ENCODE measurements at places on chromosomes 2 and 18.

GRCh38 chr18:39441648-39442047 lies 1876.0 kb upstream of the CELF4 start:
- DNase-seq, result no peak

- DNase-seq, result no peak
Measured at GRCh38 chr2:41716497-41716896, 331.3 kb upstream of the PKDCC start.

DNA sequence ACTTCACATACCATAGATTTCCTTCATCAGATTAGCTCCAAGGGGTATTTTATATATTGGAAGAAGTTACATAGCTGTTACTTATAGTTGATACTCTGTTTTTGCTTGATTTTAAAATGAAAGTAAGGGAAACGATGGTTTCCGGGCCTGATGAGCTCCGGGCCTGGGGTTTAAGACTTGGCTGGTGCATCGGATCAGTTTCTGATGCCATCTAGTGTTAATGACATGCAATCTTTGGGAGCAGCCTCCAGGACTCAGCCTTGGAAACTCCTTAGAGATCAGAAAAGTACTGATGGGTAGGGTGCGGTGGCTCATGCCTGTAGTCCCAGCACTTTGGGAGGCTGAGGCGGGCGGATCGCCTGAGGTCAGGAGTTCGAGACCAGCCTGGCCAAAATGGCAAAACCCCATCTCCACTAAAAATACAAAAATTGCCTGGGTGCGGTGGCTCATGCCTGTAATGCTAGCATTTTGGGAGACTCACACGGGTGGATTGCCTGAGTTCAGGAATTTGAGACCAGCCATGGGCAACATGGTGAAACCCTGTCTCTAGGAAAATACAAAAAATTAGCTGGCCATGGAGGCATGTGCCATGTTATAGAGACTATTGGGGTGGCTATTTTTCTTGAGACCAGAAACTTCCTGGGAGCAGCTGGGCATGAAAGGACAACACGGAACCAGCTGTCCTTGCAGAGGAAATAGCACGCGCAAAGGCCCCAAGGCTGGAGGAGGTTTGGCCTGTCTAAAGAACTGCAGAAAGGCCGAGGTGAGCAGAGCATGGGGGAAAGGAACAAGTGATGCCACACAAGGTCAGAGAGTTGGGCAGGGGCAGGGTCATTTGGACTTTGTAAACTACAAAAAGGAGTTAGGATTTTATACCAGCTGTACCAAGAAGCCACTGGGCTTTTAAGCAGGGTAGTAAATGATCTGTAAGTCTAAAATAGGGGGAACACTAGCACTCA lies 46.9 kb upstream of the CNOT11 start:
- DNase-seq, result peak; percentile 23

DNA sequence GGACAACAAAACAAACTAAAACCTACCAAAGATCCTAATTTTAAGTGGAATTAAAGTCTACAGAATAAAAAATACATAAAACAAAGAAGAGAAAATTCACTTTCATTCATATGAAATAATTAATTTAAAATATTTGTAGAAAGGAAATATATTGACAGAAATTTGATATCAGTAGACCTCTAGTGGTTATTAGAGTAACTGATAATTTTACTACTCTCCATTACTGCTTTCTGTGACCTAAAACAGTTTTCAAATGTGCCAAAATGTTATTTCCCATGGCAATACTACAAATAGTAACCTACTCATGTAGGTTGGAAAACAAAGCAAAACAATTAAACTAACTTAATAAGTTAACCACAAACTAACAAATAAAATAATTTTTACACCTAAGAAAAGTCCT lies 147.1 kb downstream of the NOL4 start:
- DNase-seq, result no peak

DNA sequence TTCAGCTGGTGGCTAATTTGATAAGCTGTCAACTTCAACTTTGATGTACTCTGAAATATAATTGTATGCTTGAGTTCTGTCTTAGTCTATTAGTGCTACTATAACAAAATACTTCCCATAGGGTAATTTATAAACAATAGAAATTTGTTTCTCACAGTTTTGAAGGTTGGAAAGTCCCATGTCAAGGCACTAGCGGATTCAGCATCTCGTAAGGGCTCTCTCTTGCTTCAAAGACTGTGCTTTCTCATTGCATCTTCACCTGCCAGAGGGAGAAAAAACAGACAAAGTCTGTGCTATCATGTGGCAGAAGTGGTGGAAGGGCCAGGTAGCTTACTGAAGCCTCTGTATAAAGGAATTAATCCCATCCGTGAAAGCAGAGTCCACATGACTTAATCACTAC lies 409.2 kb downstream of the CDH7 start:
- DNase-seq, result no peak

DNA sequence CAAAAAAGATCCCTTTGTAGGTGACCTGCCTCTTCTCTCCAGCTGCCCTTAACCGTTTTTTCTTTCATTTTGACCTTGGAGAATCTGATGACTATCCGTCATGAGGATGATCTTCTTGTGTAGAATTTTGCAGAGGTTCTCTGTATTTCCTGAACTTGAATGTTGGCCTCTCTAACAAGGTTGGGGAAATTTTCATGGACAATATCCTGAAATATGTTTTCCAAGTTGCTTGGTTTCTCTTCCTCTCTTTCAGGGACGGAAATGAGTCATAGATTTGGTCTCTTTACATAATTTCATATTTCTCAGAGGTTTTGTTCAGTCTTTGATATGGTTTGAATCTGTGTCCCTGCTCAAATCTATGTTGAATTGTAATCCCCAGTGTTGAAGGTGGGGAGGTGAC lies 34.0 kb downstream of the ZC3H8 start:
- no peak for DNase-seq

- no peak for DNase-seq
Measured at GRCh38 chr2:191748528-191749180, 70.7 kb downstream of the NABP1 start.

DNA sequence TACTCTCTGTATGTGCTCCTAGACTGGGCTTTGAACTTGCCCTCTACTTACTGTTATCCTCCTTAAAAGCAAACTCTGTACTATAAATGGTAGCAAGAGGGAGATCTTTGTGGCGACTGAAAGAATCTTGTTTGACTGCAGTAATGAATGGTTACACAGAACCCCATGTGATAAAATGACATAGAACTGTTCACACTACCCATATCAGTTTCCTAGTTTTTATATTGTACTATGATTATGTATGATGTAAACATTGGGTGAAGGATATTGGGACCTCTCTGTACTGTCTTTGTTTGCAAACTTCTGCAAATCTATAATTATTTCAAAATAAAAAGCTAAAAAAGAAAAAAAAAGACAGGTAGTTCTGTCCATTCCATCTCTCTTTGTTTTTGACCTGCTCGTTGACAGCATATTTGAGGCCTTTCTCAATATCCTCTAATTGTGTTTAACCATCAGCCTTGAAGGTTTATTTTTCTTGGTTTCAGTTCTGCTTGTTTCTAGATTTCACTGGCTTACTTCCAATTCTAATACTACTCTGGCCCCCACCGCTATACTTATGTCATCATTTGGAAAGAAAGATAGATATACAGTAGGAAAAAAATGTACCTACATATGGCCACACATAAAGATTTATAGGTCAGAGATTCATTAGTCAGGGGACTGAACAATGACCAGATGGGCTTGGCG lies 79.2 kb upstream of the MYO3B start:
- no peak for DNase-seq

DNA sequence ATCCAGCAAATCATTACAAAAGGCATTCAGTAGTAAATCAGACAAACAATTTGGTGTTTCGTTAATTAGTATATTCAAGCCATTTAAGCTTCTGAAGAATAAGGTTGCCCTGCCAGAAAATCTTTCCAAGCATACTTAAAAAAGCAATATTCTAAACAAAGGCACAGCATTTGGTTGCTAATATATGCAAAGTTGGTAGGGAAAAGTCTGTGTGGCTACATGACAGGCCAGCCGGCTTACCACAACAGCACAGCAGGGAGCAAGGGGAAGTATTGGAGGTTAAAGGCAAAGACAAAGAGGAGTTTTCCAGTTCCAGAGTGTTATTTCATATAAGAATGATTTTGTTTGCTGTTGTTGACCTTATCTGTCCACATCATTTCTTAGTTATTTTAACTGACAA lies 282.3 kb downstream of the MBD5 start:
- DNase-seq, result no peak

- no peak for DNase-seq
Measured at GRCh38 chr2:195579776-195580555, 77.1 kb upstream of the SLC39A10 start.

- DNase-seq, result no peak
Measured at GRCh38 chr18:48153613-48154481, 223.4 kb upstream of the SMAD2 start.

DNA sequence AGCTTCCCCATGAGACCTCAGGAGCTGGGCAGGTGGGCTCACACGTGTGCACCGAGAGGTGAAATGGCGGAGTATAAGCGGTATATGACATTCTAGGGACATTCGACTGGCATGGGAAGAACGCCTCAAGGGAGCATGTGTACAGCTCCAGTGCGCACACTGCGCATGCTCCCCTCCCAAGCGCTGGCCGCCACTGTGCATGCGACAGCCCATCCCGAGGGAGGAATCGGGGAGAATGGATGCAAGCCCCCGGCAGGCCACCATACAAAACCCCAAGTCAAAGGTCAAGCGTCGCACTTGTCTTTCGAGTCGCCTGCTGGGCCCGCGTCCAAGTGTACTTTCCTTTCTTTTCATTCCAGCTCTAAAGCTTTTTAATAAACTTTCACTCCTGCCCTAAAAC lies 103.4 kb upstream of the ODC1 start:
- DNase-seq, result no peak

DNA sequence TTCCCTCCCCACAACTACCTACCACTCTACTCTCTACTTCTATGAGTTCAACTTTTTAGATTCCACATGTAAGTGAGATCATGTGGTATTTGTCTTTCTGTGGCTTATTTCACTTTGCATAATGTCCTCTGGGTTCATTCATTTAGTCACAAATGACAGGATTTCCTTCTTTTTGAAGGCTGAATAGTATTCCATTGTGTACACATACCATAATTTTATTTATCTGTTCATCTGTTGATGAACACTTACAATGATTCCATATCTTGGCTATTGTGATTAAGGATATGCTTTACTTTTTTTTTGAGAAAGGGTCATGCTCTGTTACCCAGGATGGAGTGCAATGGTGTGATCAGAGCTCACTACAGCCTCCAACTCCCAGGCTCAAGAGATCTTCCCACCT lies 73.6 kb downstream of the ICA1L start:
- no peak for DNase-seq

DNA sequence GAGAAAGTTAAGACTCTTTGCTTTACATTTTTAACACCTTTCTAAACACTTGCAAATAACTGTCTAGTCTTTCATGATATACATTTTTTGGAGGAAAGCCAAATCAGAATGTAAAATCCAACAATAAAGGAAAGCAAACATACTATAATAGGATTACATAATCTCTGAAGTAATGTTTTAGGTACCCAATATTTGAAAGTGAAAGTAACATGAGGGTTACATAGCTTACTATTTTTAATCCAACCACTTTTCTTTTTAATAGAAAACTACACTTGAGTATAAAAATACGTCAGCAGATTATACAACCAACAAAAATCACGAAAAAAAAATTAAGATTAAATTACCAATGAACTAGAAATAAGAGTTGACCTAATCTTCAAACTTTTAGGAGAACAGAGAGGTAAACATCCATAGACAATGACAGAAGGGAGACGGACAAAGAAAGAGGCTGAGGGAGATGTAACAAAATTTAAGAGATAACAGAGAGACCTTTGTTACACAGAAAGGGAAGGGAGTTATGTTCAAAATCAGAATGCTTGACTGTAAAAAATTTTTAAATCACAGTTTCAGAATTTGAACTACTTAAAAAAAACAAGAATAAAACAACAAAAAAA lies 150.0 kb downstream of the IKZF2 start:
- no peak for DNase-seq

GRCh38 chr2:6052649-6053048 lies 360.5 kb downstream of the SOX11 start:
- DNase-seq, result no peak

DNA sequence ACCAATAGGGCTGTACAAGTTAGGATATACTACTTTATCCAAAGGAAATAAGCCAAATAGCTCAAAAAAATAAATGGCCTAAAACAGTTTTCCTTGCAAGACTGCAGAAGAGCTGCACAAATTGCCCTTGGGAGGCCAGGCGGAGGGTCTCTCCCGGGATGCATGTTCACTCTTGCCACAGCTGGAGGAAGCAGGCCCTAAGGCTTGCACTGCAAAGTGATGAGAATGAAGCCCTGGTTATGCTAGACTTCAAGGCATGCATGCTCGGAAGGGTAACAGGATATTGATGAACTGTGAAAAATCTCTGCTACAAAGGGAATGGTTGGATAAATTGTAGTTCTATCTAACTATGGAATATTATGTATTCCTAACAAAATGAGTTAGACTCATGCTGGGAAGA lies 27.5 kb upstream of the LDLRAD4 start:
- DNase-seq, result no peak

GRCh38 chr2:149575752-149576151 lies 11.8 kb downstream of the MMADHC start:
- no peak for DNase-seq

DNA sequence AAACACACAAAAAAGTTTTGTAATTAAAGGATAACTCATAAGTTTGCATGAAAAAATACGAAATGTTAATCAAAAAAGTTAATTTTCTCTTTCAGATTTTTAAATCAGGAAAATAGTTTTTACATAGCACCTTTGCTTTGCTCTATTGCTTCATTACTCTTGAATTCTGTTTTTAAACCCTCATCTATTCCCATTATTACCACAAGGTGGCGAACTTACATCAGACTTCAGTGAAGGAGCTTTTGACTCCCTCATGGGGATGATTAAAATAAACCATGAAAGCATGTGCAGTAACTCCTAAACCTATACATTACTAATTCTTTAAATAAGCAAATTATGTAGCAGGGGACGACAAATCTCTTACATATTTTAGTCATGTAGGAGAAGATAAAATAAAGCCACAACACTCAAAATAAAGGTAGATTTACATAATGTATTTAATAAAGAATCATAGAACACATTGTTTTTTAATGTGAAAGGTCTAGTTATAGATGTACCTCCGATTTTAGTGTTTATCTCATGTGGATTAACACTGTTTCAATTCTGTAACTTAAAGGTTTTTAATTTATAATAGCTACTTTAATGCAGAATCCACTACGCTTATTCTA lies 105.2 kb downstream of the NETO1 start:
- DNase-seq, result no peak

DNA sequence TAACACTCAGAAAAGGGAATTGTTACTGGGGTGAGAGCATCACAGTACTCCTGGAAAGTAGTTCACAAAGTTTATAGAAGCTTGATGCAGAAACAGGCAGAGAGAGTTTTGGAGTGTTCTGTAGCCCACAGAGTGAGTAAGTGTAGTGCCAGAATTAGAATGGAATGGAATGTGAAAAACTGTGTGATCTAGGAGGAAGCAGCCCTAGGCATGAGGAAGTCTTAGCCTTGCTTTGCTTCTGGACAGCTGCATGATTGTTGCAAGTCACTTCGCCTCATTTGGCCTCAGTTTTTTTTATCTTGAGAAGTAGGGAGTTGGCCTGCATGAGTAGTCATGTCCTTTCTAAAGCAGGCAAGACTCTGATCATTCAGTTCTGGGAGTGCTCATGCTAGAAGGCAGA lies 10.9 kb downstream of the SERPINB12 start:
- no peak for DNase-seq

All from stimulated activated CD4-positive, alpha-beta T cell treated with anti-CD3 and anti-CD28 coated beads, Interleukin-12 subunit alpha, Interleukin-12 subunit beta, amount 100 ng/mL, for 48 hours (primary cell).